GM23338 (cell line): ENCODE measurements at places on chromosomes 7 and 10. TPM values are rescaled to one million over a fixed set of nuclear protein-coding genes. Genes with fewer than 3 reads are reported as not detected.

Gene SLC26A5
- polyA plus RNA-seq = 1.0 and 1.1 TPM in 2 replicates

Gene AKR1C4
- not detected in 2 replicates for polyA plus RNA-seq

Gene ARMH3
- polyA plus RNA-seq = 8.0 and 8.7 TPM in 2 replicates

Gene CUZD1
- polyA plus RNA-seq = 2.5 and 3.1 TPM in 2 replicates

Gene CALML5
- polyA plus RNA-seq = 0.26 and 0.40 TPM in 2 replicates

DNA sequence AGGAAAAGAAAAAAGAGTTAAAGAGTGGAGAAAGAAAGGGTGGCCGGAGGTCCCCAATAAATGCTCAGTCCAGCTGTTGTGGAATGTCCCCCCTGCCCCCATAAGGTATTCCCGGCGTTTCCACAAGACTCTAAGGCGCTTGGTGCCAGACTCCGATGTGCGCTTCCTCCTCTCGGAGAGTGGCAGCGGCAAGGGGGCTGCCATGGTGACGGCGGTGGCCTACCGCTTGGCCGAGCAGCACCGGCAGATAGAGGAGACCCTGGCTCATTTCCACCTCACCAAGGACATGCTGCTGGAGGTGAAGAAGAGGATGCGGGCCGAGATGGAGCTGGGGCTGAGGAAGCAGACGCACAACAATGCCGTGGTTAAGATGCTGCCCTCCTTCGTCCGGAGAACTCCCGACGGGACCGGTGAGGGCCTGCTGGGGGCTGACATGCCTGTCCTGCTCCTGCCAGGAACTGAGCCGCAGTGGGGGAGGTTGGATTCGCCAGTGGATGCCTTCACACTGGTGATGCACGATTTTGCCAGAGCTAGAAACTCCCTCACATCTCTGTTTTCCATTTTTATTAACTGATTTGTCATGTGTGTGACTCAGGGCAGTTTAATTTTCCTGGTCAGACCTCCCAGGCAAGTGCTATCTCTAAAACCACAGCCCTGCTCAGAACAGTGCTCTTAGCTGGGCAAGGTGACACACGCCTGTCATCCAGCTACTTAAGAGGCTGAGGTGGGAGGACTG, 34.2 kb downstream of the TACR2 start:
- no peaks in the 10 kb centered on the region; the same call in 1 of the 2 replicates for H3K4me1 ChIP-seq
- 0 out of 2 replicates have a peak overlapping the region, but pooled peaks have one; percentile 50 for H3K27ac ChIP-seq
- H3K36me3 ChIP-seq = peaks cover 89% of the 10 kb centered on the region

DNA sequence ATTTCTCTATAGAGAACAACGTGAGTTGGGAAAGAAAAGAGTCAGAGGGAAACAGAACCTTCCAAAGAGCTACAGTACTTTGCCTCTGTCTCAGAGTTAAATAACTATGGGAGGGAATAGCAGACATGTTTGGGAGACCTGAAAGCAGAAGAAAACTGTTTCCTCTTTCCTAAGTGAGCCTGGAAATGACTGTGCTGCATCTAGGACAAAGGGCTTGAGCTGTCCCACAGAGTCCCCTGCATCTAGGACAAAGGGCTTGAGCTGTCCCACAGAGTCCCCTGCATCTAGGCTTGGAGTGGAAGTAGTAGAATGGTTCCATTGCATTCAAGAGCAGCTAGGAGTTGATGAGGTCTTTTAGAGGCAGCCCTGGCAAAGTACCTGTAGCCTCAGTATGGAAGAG, 149.7 kb downstream of the DKK1 start:
- no peak overlapping the region for H3K4me3 ChIP-seq
- peak; percentile 7 for DNase-seq
- no peaks in the 10 kb centered on the region for H3K27me3 ChIP-seq

- H3K27ac ChIP-seq = no peak overlapping the region
- no peaks in the 10 kb centered on the region for H3K27me3 ChIP-seq
- no peaks in the 10 kb centered on the region for H3K36me3 ChIP-seq
- H3K4me3 ChIP-seq = no peak overlapping the region
Measured at GRCh38 chr10:20648263-20648874, 248.7 kb downstream of the NEBL start.

DNA sequence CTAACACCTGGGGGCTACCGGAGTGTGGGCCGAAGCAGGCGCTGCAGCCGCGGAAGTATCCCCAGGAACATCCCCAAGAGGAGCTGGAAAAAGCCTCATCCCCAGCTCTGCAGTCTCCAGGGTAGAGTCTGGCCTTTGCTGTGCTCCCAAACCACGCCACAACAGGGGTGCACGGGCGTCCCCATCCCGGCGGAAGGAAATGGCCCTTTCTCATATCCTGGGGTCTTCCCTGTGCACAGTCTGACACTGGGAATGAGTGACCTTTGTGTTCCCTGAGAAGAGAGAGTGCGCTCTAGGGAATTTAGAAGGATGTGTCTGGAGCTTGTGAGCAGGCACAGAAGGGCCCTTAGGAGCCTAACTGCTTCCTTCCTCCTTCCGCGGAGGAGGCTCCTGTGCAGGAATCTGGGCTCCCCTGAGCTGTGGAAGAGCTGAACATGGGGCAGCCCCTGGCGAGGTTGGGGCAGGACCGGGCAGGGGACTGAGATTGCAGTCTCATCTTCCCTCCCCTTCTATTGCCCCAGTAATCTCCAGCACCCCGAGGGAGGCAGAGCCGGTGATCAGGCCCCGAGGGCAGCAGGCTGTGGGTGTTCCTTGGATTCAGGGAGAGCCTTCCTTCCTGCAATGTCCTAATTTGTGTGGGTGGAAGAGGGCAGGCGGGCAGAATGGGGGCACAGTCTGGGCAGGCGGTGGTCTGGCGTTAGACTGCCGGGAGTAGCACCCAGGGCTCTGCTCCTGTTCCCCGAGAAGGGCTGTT, 1.3 kb downstream of the REPIN1 start:
- H3K4me3 ChIP-seq = peak overlapping the region; percentile 81
- H3K36me3 ChIP-seq = 0 out of 2 replicates have a peak, but pooled peaks cover 3% of the 10 kb centered on the region
- H3K27me3 ChIP-seq = no peaks in the 10 kb centered on the region
- DNase-seq = no peak

DNA sequence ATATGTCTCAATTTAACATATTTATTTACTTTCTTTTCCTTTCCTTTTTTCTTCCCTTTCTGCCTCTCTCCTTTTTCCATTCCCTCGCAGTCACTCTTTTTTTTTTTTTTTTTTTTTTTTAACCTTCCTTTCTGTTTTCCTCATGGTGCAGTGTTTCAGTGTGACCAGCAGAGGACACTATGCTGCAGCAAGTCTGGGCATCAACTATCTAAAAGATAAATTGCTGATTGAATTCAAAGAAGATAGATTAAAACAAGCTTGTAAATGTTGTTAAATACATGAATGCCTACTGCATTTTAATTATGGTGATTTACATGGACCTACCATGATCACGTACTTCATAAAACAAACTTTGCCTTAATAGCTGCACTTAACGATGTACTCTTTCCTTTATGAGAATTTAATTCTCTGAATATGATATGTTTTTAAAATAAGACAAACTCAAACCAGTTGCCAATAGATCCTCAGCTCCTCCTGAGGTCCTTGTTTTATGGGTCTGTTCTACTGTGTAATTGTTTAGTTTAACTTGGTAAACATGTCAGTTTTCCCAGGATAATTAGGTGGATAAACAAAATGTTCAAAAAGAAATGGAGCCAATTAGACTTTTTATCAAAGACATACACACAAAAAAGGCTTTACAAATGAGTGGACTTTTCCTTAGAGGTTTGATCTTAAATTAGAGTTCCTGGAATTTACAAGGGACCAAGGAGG, 101.0 kb upstream of the AGR3 start:
- peak; percentile 58 for DNase-seq
- H3K4me1 ChIP-seq = peaks cover 9% of the 10 kb centered on the region; the same call in 1 of the 2 replicates
- no peaks in the 10 kb centered on the region for H3K27me3 ChIP-seq

DNA sequence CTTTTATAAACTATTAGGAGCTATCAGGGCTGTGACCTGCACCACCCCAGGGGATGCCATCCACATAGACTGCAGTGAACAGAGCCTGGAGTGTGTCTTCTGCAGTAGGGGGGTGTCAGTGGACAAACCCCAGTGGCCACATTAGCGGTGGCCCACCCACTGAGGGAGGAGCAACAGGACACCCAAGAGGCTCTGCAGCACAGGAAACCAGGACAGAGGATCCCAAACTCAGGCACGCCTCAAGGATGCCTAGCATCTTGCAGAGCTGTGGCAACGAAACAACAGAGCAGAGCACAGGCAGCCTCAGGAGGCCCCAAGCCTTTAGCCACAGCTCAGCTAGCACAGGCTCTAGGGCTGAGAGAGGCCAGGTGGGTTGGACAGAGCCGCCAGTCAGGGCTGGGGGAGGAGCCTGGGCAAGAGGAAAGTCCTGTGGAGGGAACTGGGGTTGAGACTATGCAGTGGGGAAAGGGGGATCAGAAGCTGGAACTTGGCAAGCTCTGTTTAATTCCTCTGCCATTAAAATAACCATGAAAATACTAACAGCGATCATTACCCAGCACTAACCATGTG, 53.8 kb downstream of the GRID1 start:
- peak; percentile 27 for DNase-seq
- no peak overlapping the region for H3K27ac ChIP-seq
- no peaks in the 10 kb centered on the region for H3K27me3 ChIP-seq
- no peak overlapping the region for H3K4me3 ChIP-seq
- no peaks in the 10 kb centered on the region for H3K4me1 ChIP-seq

DNA sequence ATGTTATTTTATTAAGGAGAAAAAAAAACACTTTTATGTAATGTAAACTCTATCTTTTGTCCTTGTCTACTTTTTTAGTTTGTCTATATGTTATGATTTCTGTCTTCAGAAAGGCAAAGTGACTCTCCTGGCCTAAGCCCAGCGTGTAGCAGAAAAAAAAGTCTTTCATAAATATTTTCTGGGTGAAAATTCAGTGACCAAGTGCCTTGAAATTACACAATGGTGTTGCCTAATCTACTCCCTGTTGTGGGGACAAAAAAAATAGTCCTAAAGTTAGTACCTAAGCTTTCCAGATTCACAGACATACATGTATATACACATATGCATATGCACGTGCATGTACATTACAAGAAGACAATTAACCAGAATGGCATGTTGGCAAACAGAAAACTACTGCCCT, 1257.8 kb upstream of the SORCS1 start:
- no peaks in the 10 kb centered on the region for H3K36me3 ChIP-seq
- no peaks in the 10 kb centered on the region for H3K4me1 ChIP-seq
- H3K27ac ChIP-seq = no peak overlapping the region
- no peak for DNase-seq

- no peaks in the 10 kb centered on the region for H3K36me3 ChIP-seq
- no peak for DNase-seq
- H3K27ac ChIP-seq = no peak overlapping the region
- no peaks in the 10 kb centered on the region for H3K4me1 ChIP-seq
- H3K27me3 ChIP-seq = no peaks in the 10 kb centered on the region
- no peak overlapping the region for H3K4me3 ChIP-seq
Measured at GRCh38 chr10:62778125-62778524, 26.4 kb upstream of the ADO start.

DNA sequence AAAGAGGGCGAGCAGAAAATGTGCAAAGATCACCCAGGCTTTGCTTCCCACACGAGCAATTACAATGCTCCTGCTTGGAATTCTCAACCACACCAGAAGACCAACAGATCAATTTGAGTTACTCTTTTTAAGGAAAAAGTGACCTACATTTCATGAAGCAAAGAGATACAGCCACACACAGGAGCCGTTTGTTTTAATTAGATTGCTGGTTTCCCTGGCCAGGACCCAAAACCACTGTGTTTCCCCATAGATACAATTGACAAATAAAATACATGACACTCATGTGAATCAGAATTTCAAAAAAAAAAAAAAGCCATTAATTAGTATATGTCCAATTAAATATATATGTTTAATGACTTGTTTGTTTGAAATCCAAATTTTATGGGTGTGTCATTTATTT, 458.3 kb downstream of the PLXDC2 start:
- H3K27me3 ChIP-seq = no peaks in the 10 kb centered on the region
- H3K4me3 ChIP-seq = no peak overlapping the region
- DNase-seq = no peak
- no peaks in the 10 kb centered on the region for H3K36me3 ChIP-seq
- H3K27ac ChIP-seq = no peak overlapping the region

DNA sequence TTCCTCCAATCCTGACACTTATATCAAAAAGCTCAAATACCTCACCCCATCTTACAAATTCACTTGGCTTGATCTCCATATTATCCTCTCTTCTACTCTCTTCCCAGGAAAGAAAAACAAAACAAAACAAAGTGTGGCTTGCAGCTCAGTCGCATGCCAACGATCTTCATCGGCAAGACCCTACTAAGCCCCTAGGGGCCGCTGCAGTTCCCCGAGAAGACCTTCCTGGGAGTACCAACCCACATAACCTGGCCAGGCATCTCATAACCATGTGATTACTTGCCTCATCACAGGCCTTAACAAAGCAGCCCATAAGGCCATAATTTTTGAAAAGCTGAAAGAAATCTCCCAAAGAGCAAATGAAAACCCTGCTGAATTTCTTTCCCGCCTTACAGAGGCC, 103.7 kb downstream of the ZNF92 start:
- H3K4me1 ChIP-seq = peaks cover 2% of the 10 kb centered on the region; the same call in 1 of the 2 replicates
- H3K4me3 ChIP-seq = no peak overlapping the region
- no peaks in the 10 kb centered on the region for H3K36me3 ChIP-seq
- H3K27ac ChIP-seq = no peak overlapping the region
- no peaks in the 10 kb centered on the region for H3K27me3 ChIP-seq

- H3K4me1 ChIP-seq = peaks cover 16% of the 10 kb centered on the region
- no peaks in the 10 kb centered on the region for H3K27me3 ChIP-seq
- H3K36me3 ChIP-seq = no peaks in the 10 kb centered on the region
- peak overlapping the region; percentile 21; the same call in 1 of the 2 replicates for H3K4me3 ChIP-seq
- 0 out of 2 replicates have a peak overlapping the region, but pooled peaks have one; percentile 51 for H3K27ac ChIP-seq
- DNase-seq = peak; percentile 48
Measured at GRCh38 chr10:110684800-110685446, 40.8 kb downstream of the RBM20 start.

DNA sequence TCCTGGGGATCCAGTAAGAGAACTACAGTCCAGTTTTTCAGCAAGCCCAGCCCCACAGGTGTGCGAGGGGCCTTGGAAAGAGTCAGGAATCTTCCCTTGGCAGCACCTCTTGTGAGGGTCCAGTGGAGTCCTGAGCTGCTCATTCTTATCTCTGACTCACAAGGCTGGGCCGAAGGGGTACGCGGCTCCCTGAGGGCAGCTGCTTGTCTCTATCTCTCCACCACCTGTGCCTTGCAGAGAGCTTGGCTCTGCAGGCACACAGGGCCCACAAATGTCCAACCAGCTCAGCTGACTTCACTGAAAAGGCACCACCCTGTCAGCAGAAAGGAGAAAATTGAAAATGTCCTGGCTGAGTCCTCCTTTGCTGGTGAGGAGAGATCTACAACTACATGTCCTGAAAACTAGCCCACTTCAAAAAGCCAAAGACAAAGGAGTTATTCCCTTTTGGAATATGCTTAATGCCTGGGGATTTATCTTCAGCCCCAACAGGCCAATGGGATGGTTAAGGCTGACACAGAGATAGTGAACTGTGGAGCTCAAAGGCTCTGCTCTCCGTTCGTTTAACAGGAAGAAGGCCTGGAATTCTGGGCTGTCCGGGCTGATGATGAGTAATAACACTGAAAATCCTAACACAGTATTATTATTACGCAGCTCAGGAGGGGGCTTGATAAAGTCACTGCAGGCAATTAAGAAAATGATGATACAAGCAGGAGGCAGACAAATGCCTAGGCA, 23.4 kb downstream of the UROS start:
- H3K4me1 ChIP-seq = no peaks in the 10 kb centered on the region
- no peak for DNase-seq
- no peaks in the 10 kb centered on the region for H3K36me3 ChIP-seq
- H3K27me3 ChIP-seq = no peaks in the 10 kb centered on the region
- H3K4me3 ChIP-seq = no peak overlapping the region

- no peak for DNase-seq
- H3K4me1 ChIP-seq = 0 out of 2 replicates have a peak, but pooled peaks cover 2% of the 10 kb centered on the region
- H3K36me3 ChIP-seq = no peaks in the 10 kb centered on the region
- no peak overlapping the region for H3K27ac ChIP-seq
- no peaks in the 10 kb centered on the region for H3K27me3 ChIP-seq
Measured at GRCh38 chr7:38584443-38585210, 46.5 kb downstream of the AMPH start.
